GM06990 (cell line): ENCODE measurements at places on chromosomes 6 and 20.
A peak's percentile ranks its signal among the peaks of the same experiment; 100 is the strongest.

GRCh38 chr6:163149279-163149848 is 265.2 kb upstream of the QKI start:
- no peak for DNase-seq

- DNase-seq: no peak
These were observed 230.6 kb downstream of the FNDC1 start for GRCh38 chr6:159399751-159400221.

DNA sequence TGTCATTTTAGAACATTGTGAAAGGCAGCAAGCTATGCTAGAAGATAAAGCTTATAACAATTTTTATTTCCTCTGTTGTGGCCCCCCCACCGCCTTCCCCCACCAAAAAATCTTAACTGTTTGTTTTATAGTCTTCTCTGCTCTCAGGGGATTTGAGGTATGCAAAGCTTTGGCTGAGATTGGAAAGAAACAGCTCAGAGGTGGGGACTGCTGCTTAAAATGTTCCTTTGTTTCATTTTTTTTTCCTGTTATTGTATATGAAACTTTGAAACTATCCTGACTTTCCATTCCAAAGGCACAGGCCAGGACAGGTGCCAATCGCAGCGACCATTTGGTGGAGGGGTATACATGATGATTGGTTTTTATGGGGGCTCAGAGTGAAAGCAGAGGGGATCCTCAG is 114.7 kb upstream of the PHACTR1 start:
- peak; percentile 29 for DNase-seq

DNA sequence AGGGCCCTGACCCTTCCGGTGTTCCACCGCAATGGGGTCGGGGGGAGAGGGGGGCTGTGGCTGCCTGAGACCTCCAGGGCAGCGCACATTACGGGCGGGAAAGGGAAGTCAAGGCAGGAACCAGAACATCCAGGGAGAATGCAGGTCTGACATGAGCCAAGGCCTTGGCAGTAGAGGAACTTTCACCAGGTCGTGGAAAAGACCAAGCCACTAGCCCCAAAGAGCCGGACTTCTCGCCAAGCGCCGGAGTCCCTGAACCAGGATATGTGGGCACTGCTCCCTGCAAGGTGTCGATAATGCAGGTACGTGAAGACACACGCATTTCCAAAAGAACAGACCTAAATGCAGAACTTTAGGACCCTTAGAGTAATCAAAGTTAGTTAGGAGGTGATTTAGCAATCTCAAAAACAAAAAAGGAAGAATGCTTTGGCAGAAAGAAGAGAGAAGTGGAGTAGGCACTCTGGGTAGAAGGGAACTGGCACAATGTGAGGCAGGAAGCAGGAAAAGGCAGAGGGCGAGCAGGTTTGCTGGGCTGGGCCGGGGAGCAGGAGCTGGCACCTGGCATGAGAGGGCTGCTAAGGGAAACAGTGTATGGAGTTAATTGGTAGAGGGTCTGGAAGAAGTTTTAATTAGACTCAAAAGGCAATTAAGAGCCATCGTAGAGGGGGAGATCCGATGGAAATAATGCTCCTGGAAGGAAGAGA is 14.3 kb downstream of the POU3F2 start:
- no peak for DNase-seq

DNA sequence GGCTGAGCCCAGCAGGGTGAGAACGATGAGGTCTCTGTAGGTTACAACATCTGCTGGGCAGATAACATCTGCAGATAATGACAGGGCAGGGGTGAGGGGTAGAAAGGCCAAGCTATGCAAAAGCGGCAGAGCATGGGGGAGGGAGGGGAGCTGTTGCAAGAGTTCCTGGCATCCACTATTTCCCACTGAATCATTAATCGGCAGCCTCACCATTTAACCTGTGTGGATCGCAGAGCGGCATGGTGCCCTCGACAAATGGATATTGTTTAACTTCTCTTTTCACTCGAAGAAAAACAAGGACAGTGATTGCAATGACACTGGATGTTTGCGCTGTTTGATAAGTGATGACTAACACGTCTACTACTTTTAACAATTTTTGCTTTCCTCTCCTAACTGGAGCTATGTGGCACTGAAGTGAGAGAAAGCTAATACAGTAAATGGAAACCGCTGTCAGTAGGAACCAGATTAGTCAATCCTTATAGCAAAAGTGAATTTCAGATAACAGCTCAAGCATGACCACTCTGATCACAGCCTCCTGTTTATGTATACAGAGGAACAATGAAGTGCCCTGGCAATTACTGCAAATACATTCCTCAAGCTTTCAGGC is 381.5 kb downstream of the TFAP2A start:
- no peak for DNase-seq

DNA sequence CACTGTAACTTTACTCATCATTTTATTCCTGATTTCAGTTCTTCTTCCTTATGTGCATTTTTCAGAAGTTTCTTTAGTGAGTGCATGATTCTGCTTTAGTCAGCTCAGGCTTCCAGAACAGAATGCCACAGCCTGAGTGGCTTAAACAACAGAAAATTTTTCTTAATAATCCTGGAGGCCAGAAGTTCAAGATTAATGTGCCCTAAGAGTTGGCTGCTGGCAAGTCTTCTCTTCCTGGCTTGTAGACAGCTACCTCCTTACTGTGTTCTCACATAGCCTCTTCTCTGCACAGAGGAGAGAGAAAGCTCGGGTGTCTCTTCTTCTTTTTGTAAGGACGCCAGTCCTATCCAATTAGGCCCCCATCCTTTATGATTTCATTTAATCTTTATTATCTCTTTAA is 443.1 kb upstream of the RGS17 start:
- no peak for DNase-seq
